Forelimb muscle (tissue), 1 donor: ENCODE measurements at places on chromosomes 3 and 15. TPM values are rescaled to one million over a fixed set of nuclear protein-coding genes. Genes with fewer than 3 reads are reported as not detected.

The ANKRD34C gene
- polyA plus RNA-seq, result not detected

The NUP210 gene
- 8.7 TPM for polyA plus RNA-seq

The COL6A5 gene
- polyA plus RNA-seq, result 0.13 TPM

The RAB5A gene
- polyA plus RNA-seq, result 35.4 TPM

The PEAK1 gene
- polyA plus RNA-seq, result 35.2 TPM

The RLBP1 gene
- polyA plus RNA-seq, result 0.28 TPM

The CCR8 gene
- polyA plus RNA-seq, result not detected

The CHRNA3 gene
- polyA plus RNA-seq, result 0.29 TPM

The HRG gene
- not detected for polyA plus RNA-seq

The PAK6 gene
- 0.83 TPM for polyA plus RNA-seq

The PLXNB1 gene
- polyA plus RNA-seq, result 17.3 TPM

DNA sequence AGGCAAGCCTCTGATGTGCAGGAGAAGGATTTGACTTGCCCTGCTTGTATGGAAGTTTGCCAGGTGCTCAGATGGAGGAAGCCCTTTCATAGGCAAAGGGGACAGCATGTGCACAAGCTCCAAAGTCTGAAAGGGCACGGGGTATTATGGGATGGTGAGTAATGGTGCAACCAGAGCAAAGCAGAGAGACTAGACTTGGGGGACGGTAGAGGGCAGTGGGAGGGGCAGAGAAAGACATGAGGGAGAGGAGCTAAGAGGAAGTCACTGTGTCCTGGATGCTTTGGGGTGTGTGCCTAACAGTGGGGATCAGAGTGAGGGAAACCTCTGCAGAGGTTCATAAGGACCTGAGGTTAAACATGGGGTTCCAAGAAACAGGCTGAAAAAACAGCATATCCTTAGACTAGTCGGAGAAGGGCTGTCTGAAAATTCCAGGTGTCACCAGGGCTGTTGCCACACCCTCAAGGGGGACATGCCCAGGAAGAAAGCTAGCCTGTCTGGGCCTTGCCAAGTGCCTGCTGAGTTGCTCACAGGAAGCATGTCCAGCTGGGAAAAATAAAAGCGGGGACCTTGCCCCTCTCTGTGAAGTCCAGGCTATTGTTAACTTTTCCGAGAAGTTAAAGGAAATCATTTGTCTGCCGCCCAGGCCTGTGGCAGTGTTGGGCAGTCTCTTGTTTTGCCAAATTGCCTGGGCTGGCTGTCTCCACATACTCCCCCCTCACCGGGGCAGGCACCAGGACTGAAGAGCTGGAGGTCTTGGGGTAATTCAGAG is 47.1 kb downstream of the HRH1 start:
- DNase-seq, result no peak

DNA sequence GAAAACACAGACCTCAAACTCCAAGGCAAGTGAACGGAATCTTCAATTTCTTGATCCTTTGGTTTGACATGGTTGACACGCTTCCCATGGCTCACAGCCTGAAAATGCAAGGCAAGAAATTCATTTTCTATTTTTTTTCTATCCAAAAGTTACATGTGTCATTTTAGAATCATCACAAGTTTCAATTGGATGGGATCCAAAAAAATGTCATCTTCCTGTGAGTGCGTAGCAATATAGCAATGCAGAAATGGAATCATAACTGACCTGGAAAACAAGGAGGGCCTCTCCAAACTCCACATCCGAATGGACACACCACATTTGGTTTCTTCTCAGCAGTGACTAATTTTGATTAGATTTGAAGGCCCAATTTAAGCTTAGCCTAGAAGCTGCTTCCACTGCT is 175.8 kb upstream of the ATP11B start:
- DNase-seq, result no peak

DNA sequence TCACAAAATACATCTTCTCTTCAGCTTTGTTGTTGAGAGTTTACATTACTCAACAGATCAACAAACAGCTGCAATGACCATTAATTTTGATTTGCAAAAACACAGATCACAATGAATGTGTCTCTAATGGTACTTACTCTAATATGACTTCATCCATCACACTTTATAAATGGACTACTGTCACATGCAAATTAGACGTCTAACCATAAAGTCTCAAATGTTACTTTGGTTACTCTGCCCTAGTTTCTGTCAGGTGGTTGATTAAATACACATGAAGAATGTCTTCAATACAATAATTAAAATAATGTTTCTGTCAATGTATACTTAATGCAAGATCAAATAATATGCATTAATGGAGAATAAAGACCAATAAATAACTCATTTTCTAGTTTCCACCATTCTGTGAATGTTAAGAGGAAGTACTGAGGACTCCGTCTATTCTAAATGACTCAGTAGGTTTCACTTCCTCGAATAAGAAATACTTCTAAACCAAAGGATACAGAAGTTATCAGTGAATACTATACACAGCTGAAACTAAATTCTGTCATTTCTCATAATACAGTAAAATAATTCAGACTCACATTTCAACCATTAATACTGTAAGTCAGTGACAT is 145.8 kb downstream of the CBLB start:
- DNase-seq, result no peak

GRCh38 chr15:99452010-99452409 is 113.8 kb upstream of the MEF2A start:
- no peak for DNase-seq

- no peak for DNase-seq
These were observed 61.4 kb downstream of the IGF2BP2 start for GRCh38 chr3:185763347-185764005.

DNA sequence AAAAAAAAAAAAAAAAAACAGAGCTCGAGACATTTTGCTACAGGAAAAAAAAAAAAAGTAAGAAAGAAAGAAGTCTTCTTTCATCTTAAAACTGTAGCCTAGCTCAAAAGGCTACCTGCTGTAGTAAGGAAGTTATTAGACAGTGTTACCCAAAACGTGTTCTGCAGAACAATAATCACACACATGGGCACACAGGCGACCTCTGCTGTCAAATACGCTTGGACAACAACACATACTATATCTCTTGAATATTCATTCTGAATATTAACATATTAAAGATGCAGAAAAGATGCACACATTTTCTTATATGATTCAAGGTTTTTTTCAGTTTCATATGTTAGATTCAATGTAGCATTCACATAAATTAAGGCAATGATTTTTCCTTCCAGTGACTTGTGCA is 215.8 kb downstream of the ROBO1 start:
- DNase-seq, result no peak

- DNase-seq, result no peak
These were observed 261.8 kb downstream of the EPHB1 start for GRCh38 chr3:135056733-135057310.

DNA sequence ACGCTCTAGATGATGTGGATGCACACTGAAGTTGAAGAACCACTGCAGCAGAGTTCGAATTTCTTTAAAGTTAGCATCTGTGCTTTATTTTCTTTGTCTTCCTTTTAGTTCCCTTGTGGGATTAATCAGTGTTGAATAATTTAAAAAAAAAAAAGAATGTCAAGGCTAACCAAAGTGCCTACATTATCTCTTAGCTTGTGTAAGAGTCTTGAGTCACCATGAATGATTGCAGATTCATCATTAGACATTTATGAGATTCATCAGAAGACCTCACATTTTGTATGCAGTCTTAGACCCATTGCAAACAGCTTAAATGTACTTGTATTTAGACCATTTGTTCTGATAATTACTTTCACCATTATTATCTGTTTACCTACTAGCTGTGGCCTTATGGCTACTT is 182.2 kb downstream of the FNDC3B start:
- DNase-seq, result no peak

DNA sequence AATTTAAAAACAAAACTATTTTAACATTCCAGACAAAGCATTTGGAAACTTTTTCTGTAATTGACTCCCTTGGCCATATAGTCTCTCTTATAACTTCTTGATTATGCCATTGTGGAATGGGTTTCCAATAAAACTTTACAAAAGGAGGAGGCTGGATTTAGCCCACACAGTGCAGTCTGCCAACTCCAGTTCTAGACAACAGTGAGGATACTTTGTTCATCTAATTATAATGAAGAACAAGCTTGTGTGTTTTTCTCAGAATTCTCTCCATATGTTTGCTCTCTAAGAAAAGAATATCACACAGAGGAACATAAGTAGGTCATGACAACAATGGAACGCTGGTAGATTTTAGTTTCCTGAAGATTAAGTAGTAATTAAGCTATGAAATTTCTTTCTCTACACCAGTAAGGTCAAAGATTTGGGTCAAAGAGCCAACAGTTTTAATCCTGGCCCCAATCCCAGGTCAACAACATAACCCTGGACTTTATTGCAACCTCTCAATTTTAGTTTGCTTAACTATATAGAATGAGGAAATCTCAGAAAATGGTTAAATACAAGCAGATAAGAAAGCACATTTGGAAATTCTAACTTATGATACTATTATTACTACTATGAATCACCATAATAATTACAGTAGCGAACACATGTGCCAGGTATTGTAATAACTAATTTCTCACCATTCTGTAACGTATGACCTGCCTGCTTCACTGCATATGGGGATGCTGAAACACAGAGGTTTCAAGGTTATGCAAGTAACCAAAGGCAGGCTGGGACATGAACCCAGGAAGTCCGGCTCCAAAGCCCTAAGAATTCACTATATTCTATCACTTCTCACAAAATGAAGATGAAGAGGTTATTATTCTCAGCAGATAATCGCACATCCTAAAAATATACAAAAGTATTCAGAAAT is 65.7 kb downstream of the TJP1 start:
- DNase-seq, result no peak

GRCh38 chr3:188408831-188409230 is 254.9 kb downstream of the LPP start:
- no peak for DNase-seq

DNA sequence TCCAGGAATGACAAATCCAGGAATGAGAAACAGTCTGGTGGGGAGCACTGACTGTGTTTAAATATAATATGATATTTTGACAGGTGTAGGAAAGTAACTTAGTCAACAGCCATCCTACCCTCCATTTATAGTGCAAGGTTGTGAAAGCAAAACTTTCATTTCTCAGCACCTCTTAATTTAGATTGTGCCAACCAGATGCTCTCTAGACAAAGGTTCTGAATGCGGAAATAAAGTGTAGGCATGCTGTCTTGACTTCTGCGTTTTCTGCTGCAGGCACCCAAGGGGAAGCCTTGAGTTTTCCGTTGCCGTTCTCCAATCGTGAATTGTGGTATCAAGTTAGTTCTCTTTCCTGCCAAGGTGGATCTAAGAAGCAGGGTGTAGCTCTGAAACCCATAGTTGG is 261.9 kb upstream of the SUCLG2 start:
- no peak for DNase-seq

GRCh38 chr3:10420745-10421475 is 84.5 kb downstream of the ATP2B2 start:
- no peak for DNase-seq

- DNase-seq, result peak; percentile 34
These were observed 88.1 kb downstream of the DHX30 start for GRCh38 chr3:47890828-47891612.

GRCh38 chr15:37135225-37135624 is 34.9 kb upstream of the MEIS2 start:
- DNase-seq, result no peak

GRCh38 chr3:33825111-33825510 is 26.7 kb downstream of the PDCD6IP start:
- DNase-seq, result no peak

DNA sequence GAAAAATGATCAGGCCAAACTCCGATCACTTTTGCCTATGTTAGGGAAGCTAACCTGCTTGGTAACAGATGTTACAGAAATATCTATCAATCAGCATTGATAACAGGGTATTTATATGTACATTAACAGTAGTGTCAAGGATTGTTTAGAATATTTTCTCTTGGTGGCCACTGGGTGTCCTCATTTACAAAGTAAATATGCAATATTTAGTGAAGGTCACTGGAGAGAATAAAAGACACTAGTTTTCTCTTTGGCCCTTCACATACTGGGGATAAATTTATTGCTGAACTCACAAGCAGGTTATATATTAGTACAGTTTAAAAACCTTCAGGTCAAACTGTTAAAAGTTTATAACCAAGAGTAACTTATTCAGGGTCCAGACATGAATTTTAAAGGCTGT is 69.0 kb downstream of the TIGIT start:
- DNase-seq, result no peak
